CD4-positive, alpha-beta T cell treated with Interleukin-4 for 4 hours (primary cell): ENCODE measurements at places on chromosomes 3 and 15.
A peak's percentile ranks its signal among the peaks of the same experiment; 100 is the strongest.

GRCh38 chr3:53162672-53163443 is 1.8 kb downstream of the PRKCD start:
- peak; percentile 76 for DNase-seq

GRCh38 chr3:133457465-133458067 is 57.7 kb downstream of the BFSP2 start:
- DNase-seq, result no peak

DNA sequence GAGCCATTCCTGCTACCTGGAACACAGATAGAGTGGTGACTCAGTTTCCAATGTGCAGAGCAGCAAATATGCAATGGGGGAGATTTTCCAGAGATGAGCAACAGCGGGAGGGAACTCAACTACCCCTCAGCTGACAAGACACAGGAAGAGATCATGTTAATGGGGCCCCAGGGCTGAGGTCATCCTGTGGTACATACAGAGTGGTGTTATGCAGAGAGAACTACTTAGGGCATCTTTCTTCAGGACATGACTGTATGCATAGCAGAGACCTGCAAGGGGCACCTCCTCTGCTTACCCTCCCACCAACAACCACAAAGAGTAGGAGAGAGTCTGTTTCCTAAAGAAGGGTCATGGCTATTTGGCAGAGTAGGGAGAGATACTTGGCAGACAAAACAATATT is 6.8 kb upstream of the TBC1D5 start:
- no peak for DNase-seq

GRCh38 chr15:100429116-100429728 is 87.4 kb upstream of the ADAMTS17 start:
- no peak for DNase-seq

DNA sequence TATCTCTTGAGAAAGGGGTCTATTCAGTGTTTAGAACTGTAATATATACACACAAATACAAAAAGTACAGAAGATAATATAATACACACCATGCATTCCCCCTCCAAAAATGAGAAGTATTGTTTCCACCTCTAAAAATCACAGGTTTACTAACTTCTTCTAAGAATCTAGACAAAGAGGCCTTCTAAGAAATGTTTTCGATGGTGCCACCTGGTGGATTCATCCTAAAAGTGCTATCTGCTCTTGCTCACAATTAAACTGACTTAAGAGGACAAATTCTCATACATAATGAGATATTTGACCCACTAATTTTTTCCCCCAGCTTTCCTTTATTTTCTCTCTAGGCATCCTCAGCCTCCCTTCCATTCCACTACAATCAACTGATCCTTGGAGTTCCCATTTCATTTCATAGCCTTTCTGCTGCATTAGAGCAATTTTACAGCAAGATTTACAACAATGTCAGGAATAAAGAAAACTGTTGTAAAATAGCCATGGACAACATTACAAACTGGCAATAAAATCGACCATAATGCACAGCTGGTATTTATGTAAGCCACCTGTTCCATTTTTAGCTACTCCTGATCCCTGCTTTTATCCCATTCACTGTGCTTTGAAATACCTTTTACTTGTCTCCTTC is 124.6 kb downstream of the ARRDC4 start:
- DNase-seq, result peak; percentile 26

DNA sequence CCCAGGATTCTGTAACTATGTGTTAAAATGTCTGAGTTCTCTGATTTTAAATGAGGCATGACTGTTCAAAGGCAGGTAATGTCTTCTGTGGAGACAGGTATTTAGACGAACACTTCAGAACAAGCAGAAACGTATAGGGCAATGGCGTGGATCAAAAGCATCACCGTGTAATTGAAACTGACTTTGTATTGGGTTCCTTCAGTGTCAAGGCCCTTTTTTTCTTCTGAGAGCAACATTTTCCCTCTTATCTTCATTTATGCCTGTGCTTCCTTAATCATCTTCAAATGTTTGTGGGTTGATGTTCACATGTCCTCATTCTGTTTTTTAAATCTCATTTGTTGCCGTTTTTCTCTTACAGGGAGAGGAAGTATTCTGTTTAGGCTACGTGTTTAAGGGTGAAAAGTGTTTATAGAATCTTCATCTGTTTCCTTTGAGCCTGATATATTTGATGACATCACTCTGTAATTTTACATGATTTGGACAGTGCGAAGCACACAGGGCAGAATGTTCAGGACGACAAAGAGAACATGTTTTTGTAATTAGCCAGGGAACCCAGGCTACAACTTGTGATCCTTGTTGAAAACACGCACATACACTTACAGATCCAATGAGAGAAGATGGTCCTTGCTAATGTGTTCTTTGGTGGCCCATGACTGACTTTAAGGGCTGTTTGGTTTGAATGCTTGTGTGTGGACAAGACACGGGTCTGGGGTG is 196.0 kb downstream of the LRTM1 start:
- no peak for DNase-seq

GRCh38 chr3:64382153-64382552 is 156.9 kb upstream of the PRICKLE2 start:
- DNase-seq, result no peak

DNA sequence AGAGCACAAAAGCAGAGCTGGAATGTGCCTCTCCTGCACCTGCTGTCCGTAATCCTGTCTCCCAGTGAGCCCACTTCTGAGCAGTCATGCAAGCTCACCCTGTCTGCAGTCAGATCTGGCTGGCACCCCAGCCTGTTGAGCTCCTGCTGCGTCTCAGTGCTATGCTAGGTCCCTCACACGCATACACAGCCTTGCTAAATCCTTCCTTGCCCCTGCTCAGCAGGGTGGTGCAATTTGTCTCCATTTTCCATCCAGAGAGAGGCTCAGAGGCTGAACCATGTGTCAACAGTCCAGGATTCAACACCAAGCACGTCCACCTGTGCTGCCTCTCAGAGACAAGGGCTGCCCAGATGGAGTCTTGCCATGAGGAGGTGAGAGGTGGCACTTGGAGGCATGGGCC is 11.0 kb downstream of the POMGNT2 start:
- DNase-seq, result no peak

DNA sequence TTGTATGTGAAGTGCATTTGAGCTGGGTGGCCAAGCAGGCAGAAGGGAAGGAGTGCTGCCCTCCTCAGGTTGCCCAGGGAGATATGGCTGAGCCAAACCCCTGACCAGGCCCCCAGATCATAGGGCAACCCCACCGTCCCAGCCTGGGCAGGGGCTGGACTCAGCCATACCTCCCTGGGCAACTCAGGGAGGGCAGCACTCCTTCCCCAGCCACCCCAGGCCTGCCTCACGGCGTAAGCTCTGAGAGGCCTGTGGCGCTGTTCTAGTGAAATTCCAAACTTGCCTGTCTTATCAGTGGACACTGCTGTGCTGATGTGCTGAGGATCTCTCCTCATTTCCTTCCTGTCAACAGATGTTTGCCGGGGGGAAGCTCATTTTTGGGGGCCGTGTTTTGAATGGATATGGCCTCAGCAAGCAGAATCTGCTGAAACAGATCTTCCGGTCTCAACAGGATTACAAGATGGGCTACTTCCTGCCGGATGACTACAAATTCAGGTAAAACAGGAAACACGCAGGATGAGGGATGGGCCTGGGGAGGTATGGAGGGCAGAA is 57.6 kb upstream of the FGD5 start:
- no peak for DNase-seq

- DNase-seq, result no peak
Observed at GRCh38 chr3:99163314-99163713, 261.8 kb upstream of the DCBLD2 start.

- no peak for DNase-seq
Observed at GRCh38 chr15:98699591-98700424, 51.5 kb downstream of the IGF1R start.

GRCh38 chr3:150875548-150875947 is 29.7 kb downstream of the MINDY4B start:
- DNase-seq, result no peak

GRCh38 chr15:57343048-57343447 is 33.3 kb upstream of the CGNL1 start:
- DNase-seq, result no peak

DNA sequence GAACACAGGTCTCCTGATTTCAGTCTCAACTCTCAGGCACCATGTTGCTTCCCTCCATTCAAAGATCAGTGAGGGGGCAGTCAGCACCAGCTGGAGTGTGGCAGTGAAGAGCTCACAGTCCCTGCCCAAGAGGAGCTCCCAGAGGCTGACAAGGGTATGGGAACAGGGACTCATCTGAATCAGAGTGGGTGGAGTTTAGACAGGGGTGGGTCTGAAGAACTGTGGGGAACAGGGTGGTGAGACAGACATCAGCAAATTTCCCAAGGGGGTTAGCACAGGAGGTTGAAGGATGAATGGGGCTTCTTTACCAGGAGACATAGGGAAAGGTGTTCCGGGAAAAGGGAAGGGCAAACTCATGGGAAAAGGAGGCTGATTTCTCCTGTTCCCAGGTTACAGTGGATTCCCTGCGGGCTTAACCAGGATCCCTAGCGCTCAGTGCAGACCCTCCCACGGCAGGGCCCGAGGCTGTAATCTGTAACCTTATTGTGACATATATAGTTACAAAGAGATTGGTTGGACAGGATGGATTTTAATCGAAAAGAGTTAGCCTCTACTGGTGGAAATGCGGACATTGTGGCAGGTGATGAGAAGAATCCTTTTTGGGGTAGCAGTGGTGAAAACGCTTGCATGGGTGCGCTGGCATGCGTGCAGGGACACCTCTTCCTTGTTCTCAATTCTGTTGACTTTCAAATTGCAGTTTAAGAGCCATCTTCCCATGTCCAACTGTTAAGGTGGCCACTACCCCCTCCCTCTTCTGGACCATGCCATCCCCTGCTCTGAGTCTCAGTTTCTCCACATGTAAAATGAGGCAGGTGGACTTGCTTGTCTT is 160.3 kb downstream of the SMAD6 start:
- no peak for DNase-seq

DNA sequence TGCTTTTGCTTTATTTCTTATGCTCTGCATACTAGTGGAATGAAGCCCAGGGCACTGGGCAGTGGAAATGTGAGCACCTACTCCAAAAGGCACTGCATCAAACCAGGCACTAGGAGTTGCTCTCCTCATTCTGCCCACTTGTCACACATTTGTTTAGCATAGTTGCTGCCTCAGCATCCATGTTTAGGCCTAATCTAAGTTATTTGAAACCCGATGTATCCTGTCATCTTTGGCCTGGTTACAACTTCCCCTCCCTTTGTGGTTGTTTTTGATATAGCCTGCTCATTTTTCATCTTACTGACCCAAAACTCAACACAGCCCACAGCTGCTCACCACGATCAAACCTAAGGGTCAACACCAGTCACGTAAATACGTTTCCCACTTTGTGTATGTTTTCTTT is 82.2 kb upstream of the SELENOK start:
- DNase-seq, result no peak

GRCh38 chr15:61509327-61509840 is 280.3 kb upstream of the RORA start:
- DNase-seq, result no peak

DNA sequence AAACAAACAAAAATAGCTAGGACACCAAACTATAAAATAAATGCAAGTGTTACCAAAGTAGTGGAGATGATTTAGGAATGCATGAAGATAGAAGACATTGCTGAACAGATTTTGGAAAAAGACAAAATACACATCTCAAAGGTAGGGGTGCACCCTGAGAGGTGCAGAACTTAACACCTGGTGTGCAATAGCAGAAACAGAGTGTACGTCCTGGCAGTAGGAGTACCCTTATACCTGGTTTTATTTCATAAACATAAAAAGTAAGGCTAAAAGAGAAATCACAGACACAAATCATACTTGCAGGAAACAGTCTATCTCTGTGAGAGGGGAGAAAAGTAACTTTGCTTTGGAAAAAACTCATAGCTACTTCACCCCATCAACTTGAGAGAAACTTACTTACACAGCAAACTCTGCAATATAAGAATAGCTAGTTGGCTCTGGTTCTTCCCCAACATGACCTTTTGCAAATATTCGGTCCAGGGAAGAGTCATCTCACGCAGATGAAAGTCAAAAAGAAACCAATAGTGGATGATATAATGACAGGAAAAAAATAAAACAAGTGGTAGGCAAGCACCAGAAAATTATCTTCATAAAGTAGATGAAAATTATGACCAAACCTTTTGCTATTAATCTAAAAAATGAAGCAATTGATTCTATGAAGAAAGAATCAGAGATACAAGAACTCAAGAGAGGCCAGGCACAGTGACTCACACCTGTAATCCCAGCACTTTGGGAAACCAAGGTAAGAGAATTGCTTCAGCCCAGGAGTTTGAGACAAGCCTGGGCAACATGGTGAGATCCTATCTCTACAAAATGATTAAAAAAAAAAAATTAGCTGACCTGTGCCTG is 108.9 kb upstream of the BNIP2 start:
- no peak for DNase-seq

DNA sequence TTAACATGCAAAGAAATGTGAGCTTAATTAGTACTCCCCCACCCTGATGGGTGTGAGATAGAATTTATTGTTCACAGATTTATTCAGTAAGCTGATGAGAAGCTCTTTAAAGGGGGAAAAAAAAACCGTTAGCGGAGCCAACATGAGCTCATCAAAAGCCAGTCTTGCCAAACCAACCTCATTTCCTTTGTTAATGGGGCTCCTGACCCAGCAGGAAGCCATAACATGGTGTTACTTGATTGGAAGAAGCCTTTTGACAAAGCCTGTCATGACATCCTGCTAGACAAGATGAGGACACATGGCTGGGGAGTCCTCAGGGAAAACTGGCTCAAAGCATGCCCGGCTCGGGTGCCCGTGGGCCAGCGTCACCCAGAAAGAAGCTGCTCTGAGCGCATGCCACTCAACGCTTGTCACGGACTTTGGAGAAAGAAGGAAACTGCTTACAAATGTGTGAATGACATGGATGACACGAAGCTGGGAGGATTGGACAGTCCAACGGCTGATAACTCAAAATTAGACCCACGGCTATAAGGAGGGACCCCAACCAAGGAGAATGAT is 64.6 kb downstream of the SLCO2A1 start:
- DNase-seq, result no peak

- no peak for DNase-seq
Observed at GRCh38 chr3:171228240-171228639, 201.7 kb upstream of the SLC2A2 start.

- DNase-seq, result no peak
Observed at GRCh38 chr3:137264843-137265330, 307.1 kb downstream of the IL20RB start.

DNA sequence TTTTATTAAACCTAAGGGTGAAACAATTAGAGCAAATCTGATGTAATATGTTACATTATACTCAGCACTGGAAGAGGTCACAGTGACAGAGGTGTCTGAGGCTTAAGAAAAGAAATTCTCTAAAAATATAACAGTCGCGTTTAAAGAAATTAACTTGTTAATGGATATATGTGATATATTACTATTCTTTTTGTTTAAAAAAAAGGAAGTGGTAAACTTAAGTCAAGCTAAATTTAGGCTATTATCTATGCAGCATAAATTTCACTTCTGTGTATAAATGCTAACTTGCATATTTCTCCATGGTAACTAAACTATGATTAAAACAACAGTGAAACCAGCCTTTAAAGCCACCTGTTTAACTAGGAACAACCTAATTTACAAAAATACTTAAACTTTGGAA is 191.3 kb downstream of the FOXP1 start:
- DNase-seq, result peak; percentile 44

GRCh38 chr3:33826206-33826605 is 27.8 kb downstream of the PDCD6IP start:
- DNase-seq, result no peak

- no peak for DNase-seq
Observed at GRCh38 chr15:65328506-65329287, 24.2 kb downstream of the RNU5B-1 start.
